ENCODE measurements at places on chromosomes 1 and 21. TPM values are rescaled to one million over a fixed set of nuclear protein-coding genes. Genes with fewer than 3 reads are reported as not detected.

- no peak for DNase-seq
Measured at GRCh38 chr1:183048087-183049085, 25.2 kb downstream of the LAMC1 start.

- DNase-seq: no peak
Measured at GRCh38 chr1:101250222-101250621, 13.4 kb downstream of the S1PR1 start.

- DNase-seq: no peak
Measured at GRCh38 chr1:202324646-202325045, 17.1 kb downstream of the UBE2T start.

GRCh38 chr21:45103971-45104520 lies 29.7 kb downstream of the ADARB1 start:
- DNase-seq: no peak

DNA sequence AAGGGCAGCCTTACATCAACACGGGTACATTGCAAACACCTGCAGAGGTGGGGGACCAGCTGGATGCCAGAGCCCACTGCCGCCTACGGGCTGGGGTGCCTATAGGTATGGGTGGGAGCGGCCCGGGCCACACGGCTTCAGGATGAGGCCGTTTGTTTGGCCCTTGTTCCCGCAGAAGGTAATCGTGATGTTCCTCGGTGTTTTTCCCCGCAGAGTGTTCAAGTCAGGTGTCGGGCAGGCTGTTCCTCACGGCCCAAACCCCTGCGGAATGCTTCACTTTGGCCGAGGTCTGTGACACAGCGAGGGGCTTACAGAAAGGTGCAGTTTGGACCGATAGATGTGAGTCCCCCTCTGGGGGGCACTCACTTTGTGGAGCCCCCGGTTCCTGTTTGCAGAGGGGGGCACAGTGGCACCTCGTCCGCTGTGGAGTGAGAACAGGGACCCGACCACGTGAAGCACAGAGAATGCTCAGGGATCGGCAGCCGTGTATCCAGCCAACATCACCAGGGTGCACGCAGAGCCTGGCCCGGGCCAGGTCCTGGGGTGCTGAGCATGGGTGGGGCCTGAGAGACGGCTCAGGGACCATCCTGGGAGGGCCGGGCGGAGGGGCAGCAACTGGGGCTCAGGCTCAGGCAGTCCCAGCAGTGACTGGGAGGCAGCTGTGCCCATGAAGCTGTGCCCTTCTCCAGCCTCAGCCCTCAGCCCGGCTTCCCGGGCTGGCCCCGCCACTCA lies 453 bp upstream of the TTLL10 start:
- no peak for DNase-seq

DNA sequence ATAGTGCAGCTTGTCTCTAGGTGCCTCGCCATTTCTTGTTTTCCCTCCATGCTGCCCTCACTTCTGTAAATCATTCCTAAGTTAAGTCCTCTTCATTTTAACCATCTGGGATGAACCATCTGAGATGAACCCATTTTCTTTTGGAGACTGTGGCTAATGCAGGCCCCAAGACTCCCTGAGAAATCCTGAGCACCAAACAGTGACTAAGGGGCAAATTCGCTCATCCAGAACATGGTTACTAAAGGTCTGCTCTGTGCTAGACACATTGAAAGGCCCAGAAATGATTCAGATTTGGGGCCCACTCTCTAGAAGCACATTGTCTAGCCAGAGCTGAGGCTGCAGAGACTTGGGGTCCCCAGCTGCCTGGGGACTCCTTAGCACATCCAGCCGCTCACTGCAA lies 151.9 kb upstream of the CTTNBP2NL start:
- DNase-seq: no peak

DNA sequence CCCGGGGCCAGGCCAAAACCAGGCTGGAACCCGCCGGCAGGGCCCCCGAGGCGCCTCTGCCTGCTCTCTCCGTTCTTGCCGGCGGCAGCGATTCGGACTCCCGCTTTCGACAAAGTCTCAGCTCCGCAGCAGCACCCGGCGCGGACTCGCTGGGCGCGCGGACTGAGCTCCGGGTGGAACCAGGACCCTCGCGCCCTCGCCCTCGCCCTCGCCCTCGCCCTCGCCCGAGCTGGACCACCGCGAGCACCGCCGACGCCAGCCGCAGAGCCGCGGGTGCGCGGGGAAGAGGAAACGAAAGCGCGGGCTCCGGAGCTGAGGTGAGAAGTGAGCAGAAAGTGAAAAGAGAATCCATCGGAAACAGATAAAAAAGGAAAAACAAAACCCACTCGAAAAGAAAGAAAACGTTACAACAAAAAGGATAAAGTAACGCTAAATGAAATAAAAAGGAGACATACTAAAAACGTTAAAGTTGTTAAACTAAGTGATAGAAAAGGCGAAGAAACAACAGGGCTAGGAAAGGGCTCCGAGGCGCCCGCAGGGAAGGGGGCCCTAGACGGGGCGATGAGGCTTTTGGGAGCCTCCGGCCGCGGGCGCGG lies 64.9 kb downstream of the MEF2D start:
- peak; percentile 39 for DNase-seq

GRCh38 chr1:32749771-32750170 lies 47.2 kb upstream of the SYNC start:
- no peak for DNase-seq

- no peak for DNase-seq
Measured at GRCh38 chr1:218743861-218744505, 398.8 kb downstream of the TGFB2 start.

DNA sequence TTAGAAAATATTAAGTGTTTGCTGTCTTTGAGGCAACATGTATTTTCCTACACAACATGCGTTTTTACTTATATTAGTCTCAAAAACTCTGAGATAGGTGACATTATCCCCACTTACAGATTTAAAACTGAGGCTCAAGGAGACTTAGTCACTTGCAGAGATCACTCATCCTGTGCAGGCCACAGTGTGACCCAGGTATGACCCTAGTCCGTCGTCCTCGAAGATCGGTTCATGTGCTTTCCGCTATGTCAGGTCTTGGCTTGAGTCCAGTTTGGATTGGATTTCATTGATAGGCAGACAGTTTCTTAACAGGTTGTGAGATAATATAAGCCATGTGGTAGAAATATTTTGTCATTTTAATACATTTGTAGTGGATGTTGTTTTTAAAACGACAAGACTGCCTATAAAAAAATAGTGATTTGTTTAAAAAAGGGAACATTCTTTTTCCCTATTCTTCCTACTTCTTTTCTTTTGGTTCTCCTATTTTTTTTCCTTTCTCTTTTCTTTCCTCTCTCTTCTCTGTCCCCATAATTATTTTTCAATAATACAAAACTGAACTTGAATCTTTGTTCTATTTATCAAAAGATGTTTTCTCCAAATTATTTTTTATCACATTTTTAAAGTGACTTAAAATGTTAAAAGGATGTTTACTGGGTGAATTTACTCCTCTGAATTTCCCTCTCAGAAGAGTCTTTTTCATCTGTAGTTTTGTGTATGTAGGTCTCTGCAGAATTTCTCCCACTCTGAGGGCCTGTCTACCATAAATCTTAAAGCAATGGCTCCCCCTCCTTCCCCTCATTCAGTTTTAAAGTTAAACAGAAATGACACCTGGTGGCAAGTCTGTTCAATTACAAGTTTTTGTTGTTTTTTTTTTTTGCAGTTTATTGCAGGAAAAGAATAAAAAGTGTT lies 81.8 kb downstream of the PHTF1 start:
- DNase-seq: peak; percentile 18

- DNase-seq: no peak
Measured at GRCh38 chr21:39788383-39788782, 43.4 kb downstream of the IGSF5 start.

- DNase-seq: no peak
Measured at GRCh38 chr1:53340660-53341520, 13.0 kb upstream of the LRP8 start.

DNA sequence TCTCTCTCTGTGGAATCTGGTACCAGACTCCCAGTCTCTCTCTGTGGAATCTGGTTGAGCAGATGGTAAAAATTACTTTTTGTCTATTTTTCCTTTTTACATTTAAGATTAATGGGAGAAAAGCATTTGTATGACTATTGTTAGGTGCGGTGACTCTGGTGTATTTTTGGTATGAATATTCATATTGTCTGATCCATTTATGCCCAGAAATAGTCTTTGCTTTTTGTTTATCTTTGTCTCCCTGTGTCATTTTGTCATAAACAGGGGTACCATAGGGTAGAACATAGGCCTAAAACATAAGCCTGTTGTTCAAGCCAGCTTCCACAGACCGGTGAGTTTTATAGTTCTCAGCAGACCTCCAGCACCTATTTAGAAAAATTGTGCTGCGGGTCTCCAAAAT lies 78.7 kb downstream of the ETS2 start:
- no peak for DNase-seq

NUAK2 gene
- total RNA-seq: 12.1 TPM

C1orf226 gene
- total RNA-seq: not detected

PLA2G2C gene
- total RNA-seq: not detected

GJA5 gene
- not detected for total RNA-seq

ARID1A gene
- total RNA-seq: 120 TPM

FAM163A gene
- total RNA-seq: not detected

Data from activated CD4-positive, alpha-beta T cell treated with anti-CD3 and anti-CD28 coated beads, Interleukin-2, amount 10 ng/mL, durations not matched to agents 7 days and 5 days (primary cell).